ENCODE measurements at places on chromosomes 6 and 20.

DNA sequence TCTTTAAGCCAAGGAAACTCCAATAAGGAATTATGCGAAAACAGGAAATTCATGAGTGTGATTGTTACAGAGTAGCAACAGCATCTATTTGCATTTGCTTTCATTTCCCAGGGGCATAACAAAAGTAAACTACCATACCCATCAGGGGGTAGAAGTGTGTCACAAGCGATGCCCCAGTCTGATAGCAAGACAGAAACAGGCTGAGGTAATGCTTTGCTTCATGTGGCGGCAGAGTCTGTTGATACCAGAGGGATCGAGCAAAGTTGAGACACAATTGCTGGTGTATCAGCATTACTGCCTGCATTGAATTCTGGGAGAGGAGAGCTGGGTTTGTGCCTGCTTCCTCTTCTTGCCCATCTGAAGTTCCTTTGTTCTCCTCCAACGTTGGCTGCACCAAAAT is 51.2 kb upstream of the LYRM2 start:
- H3K27me3 ChIP-seq, result no peaks in the 10 kb centered on the region
- no peaks in the 10 kb centered on the region for H3K4me1 ChIP-seq
- no peak for DNase-seq

GRCh38 chr6:146912730-146913685 is 291.2 kb upstream of the STXBP5 start:
- no peaks in the 10 kb centered on the region for H3K27me3 ChIP-seq
- H3K4me3 ChIP-seq, result no peak overlapping the region
- H3K4me1 ChIP-seq, result no peaks in the 10 kb centered on the region
- H3K36me3 ChIP-seq, result no peaks in the 10 kb centered on the region

DNA sequence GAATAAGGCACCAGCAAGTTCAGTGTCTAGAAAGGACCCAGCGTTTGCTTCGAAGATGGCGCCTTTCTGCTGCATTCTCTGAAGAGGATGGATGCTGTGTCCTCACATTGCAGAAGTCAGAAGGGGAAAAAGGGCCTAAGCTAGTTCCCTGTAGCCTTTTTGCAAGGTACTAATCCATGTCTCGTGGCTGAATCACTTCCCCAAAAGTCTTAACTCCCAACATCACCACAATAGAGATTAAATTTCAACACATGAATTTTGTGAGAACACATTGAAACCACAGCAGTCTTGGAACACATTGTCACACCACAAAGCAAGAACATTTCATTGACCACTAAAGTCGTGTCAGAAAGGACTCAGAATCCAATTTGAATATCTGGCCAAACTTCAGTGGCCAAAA is 42.1 kb downstream of the KLHL31 start:
- no peaks in the 10 kb centered on the region for H3K27me3 ChIP-seq
- DNase-seq, result no peak
- H3K4me3 ChIP-seq, result no peak overlapping the region
- no peaks in the 10 kb centered on the region for H3K4me1 ChIP-seq

DNA sequence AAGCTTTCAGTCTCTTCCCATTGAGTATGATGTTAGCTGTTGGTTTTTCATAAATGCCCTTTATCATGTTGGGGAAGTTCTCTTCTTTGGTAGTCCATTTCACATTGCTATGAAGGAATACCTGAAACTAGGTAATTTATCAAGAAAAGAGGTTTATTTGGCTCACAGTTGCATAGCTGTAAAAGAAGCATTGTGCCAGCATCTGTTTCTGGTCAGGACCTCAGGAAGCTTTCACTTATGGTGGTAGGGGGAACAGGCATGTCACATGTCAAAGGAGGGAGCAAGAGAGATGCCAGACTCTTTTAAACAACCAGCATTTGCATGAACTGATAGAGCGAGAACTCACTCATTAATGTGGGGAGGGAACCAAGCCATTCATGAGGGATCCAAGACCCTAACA is 48.0 kb upstream of the MAPK13 start:
- peaks cover 65% of the 10 kb centered on the region for H3K36me3 ChIP-seq
- no peaks in the 10 kb centered on the region for H3K27me3 ChIP-seq
- H3K27ac ChIP-seq, result no peak overlapping the region
- no peaks in the 10 kb centered on the region for H3K4me1 ChIP-seq
- DNase-seq, result no peak

DNA sequence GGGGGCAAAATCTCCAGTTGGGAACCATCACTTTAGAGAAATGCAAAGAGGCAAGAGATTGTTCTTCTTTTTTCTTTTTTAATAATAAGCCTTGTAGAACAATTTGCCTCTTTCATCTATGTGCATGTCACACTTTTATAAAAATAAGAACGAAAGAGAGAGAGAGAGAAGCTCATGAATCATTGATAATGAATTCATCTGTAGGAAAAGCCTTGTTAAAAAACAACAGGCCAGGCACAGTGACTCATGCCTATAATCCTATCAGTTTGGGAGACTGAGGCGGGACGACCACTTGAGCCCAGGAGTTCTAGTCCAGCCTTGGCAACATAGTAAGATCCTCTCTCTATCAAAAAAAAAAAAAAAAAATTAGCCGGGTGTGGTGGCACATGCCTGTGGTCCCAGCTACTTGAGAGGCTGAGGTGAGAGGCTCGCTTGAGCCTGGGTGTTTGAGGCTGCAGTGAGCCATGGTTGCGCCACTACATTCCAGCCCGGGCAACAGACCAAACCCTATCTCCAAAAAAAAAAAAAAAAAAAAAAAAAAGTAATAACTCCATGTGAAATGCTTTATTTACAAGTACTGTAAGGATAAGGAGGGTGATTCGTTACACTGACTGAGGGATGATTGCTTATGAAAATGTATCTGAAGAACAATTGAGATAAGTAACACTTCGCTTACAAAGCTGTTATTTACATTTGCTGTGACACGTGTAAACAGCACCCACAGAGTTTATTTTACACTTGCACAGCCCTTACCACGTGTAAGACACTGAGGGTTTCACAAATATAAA is 6.0 kb downstream of the CCN5 start:
- no peaks in the 10 kb centered on the region for H3K27me3 ChIP-seq
- H3K27ac ChIP-seq, result no peak overlapping the region
- no peaks in the 10 kb centered on the region for H3K4me1 ChIP-seq
- DNase-seq, result no peak

DNA sequence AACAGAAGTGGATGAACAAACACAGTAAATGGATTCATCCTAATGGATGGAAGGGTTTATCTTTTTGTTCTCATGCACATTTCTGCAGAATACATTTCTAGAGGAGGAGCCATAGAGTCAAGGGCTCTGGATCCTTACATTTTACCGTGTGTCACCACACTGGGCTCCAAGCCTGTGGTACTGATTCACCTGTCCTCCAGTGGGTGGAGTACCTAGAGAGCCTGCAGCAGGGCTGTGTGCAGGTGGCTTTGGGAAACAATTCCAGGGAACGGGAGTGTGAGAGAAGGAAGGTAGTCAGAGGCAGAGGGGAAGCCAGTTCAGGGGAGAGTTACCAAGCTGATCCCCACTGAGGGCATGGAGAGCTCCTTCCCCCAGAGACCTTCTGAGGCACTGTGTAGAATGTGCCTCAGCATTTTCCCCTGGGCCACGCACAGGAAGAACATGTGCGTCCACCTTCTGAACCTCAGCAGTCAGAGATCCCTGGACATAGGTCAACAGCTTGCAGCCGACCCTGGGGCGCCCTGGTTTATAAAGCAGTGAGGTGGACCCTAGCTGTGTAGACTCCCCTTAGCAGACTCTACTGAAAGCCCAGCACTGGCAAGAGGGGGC is 85.3 kb upstream of the SLC22A23 start:
- H3K27me3 ChIP-seq, result no peaks in the 10 kb centered on the region
- no peak overlapping the region for H3K27ac ChIP-seq
- DNase-seq, result no peak
- no peaks in the 10 kb centered on the region for H3K36me3 ChIP-seq
- H3K4me3 ChIP-seq, result no peak overlapping the region

GRCh38 chr20:610130-611046 is at the start of gene TCF15:
TSS of gene TCF15 (minus strand) at chr20:610309. CDS start at chr20:610237, 72 bp downstream.
- H3K27ac ChIP-seq, result no peak within 1 kb of the TSS
- H3K4me1 ChIP-seq, result peaks cover 3% of the 10 kb centered on the region
- no peak for DNase-seq
- peaks cover 30% of the 10 kb centered on the region for H3K27me3 ChIP-seq

DNA sequence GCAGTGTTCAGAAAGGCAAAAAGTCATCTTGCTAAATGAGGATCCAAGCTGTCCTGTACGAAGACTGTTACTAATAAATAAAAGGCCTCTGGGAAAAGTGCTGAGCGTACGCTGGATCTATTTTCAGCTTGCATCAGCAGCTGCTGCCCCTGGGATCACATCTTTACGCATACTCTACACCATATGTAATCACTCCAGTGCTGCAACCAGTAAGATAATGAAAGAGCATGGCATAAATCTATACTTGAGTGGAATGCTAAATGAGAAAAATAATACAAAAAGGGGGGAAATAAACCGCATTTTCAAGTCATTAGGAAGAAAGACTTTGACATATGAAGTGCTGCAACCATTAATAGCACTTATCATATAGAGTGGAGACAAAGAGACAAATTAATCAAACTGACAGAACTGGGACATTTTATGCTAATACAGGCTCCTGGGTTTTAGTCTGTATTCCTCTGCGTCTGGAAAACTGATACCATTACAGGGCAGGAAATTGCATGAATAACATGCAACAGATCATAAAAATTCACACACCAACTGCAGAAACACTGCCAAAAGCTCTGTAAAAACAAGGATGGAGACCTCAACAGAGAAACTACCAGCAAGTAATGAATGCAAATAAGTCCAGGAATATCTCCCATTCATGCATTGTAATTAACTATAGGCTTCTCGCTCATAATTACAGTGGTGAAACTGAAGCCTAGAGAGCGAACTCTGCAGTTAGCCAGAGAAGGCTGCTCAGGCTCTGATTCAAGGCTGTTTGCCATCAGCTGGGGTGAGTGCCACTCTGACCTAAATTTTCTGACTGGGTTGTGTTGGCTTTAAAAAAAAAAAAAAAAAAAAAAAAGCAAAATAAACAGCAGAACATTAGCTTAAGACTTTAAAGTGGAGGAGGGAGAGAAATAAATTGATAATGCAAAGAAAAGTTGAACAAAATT is 83.8 kb downstream of the GJA10 start:
- H3K4me3 ChIP-seq, result no peak overlapping the region
- no peak for DNase-seq
- no peaks in the 10 kb centered on the region for H3K4me1 ChIP-seq
- no peaks in the 10 kb centered on the region for H3K36me3 ChIP-seq
- no peak overlapping the region for H3K27ac ChIP-seq

DNA sequence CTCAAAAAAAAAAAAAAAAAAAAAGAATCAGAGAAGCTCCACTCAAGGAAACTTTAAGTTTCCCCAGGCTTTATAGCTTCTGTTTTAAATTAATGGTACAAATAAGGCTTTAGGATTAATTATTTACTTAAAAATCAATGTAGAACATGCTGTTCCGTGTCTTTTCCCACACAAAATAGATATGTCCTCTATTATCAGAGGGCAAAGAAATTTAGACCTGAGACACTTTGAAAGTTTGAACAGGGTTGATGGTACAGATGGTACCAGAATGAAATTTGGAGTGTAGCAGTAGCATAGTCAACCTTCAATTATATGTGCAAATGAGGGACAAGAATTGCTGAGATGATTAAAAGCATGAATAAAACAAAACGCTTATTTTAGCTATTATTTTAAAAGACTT is 32.2 kb upstream of the REV3L start:
- H3K36me3 ChIP-seq, result no peaks in the 10 kb centered on the region
- DNase-seq, result no peak
- H3K27ac ChIP-seq, result no peak overlapping the region
- H3K4me3 ChIP-seq, result no peak overlapping the region
- no peaks in the 10 kb centered on the region for H3K27me3 ChIP-seq
- H3K4me1 ChIP-seq, result no peaks in the 10 kb centered on the region

GRCh38 chr6:11409371-11409770 is 128.2 kb upstream of the TMEM170B start:
- H3K27me3 ChIP-seq, result no peaks in the 10 kb centered on the region
- H3K27ac ChIP-seq, result no peak overlapping the region
- H3K4me3 ChIP-seq, result no peak overlapping the region
- no peak for DNase-seq
- H3K36me3 ChIP-seq, result no peaks in the 10 kb centered on the region
- H3K4me1 ChIP-seq, result peaks cover 7% of the 10 kb centered on the region

- no peaks in the 10 kb centered on the region for H3K4me1 ChIP-seq
- no peak overlapping the region for H3K27ac ChIP-seq
- no peak overlapping the region for H3K4me3 ChIP-seq
- no peak for DNase-seq
- no peaks in the 10 kb centered on the region for H3K36me3 ChIP-seq
These were observed 293.9 kb downstream of the KHDC1L start for GRCh38 chr6:72931325-72931887.

DNA sequence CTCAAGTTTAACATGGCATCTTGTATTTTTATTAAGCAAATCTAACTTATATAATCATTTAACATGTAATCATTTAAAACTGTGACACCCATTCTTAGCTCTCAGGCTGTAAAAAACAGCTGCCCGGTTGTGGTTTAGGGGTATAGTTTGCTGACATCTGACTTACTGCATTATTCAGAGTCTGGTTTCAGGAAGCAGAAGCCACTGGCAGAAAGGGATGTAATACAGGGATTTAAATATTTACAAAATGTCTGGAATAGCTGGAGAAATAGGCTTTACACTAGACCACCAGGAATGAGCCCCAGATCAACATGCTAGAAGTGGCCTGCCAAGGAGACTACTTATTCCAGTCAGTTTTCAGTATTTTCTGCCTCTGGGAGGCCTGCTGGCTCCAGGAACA is 421.1 kb downstream of the CD109 start:
- no peak overlapping the region for H3K4me3 ChIP-seq
- H3K36me3 ChIP-seq, result no peaks in the 10 kb centered on the region
- no peaks in the 10 kb centered on the region for H3K4me1 ChIP-seq

DNA sequence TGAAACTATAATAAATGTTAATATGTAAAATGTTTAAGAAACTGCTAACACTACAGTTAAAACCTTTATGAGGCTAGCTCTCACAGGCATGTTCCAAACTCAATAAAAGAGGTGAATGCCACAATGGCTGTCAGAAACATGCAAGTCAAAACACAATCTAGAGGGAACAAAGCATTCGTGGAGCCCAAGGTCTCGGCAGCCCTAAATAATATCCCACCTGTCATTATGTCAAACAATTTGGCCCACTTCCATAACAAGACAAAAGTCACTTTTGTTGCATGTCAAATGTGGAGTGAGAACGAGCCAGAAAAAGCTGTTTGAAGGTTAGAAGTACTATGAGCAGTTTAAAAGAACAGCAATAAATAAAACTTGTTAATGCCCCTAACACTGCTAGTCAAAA is 181.9 kb downstream of the GMDS start:
- H3K4me3 ChIP-seq, result no peak overlapping the region
- H3K36me3 ChIP-seq, result no peaks in the 10 kb centered on the region
- H3K27ac ChIP-seq, result no peak overlapping the region
- no peaks in the 10 kb centered on the region for H3K27me3 ChIP-seq
- no peak for DNase-seq

DNA sequence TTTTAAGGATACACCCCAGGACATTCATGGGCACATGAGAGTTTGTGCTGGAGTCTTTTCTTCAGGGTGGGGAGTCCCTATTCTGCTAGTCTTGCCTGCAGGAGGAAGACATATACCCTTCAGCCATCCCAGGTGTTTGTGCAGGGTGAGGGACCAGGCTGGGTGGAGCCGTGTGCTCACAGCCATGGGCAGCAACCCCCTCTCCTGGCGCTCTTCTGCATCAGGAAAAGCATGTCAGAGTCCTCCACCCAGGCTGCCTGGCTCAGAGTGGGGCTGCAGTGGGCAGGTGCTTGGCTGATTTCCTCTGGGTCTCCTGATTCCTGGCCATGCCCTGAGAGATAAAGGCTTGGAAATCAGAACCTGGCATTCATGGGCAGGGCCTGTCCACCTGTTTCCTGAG is 22.7 kb upstream of the MLN start:
- H3K27me3 ChIP-seq, result no peaks in the 10 kb centered on the region
- H3K27ac ChIP-seq, result no peak overlapping the region
- H3K4me1 ChIP-seq, result no peaks in the 10 kb centered on the region
- H3K36me3 ChIP-seq, result no peaks in the 10 kb centered on the region
- no peak for DNase-seq

- DNase-seq, result no peak
- no peaks in the 10 kb centered on the region for H3K36me3 ChIP-seq
- no peaks in the 10 kb centered on the region for H3K4me1 ChIP-seq
These were observed 11.2 kb upstream of the TTK start for GRCh38 chr6:79993012-79993910.

Measured in natural killer cell (primary cell).